Stimulated activated CD4-positive, alpha-beta T cell treated with anti-CD3 and anti-CD28 coated beads, Interleukin-15, amount 100 ng/mL, for 48 hours (primary cell): ENCODE measurements at places on chromosomes 1 and 21.

DNA sequence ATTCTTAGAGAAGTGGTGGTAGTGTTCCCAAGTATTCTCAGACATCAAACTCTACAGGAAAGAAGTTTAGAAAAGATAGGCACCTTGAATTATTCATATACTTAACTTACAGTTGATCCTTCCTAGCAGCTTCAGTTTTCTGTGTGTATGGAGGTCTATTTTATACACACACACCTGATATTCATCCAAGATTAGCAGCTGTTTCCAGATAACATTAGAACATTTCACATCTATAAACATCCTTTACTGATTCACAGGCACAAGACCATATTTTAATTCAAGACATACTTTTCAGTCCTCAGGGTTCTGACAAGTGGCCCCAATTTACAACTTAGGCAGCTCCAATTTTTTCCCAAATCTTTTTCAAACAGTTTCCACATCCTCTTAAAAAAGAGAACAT lies 287.8 kb upstream of the USP25 start:
- DNase-seq: no peak

- DNase-seq: no peak
Measured at GRCh38 chr1:196142111-196142640, 466.1 kb downstream of the KCNT2 start.

GRCh38 chr1:156884560-156885184 lies 8.8 kb upstream of the PEAR1 start:
- no peak for DNase-seq

GRCh38 chr1:115063228-115063901 lies 25.9 kb downstream of the TSPAN2 start:
- DNase-seq: no peak

DNA sequence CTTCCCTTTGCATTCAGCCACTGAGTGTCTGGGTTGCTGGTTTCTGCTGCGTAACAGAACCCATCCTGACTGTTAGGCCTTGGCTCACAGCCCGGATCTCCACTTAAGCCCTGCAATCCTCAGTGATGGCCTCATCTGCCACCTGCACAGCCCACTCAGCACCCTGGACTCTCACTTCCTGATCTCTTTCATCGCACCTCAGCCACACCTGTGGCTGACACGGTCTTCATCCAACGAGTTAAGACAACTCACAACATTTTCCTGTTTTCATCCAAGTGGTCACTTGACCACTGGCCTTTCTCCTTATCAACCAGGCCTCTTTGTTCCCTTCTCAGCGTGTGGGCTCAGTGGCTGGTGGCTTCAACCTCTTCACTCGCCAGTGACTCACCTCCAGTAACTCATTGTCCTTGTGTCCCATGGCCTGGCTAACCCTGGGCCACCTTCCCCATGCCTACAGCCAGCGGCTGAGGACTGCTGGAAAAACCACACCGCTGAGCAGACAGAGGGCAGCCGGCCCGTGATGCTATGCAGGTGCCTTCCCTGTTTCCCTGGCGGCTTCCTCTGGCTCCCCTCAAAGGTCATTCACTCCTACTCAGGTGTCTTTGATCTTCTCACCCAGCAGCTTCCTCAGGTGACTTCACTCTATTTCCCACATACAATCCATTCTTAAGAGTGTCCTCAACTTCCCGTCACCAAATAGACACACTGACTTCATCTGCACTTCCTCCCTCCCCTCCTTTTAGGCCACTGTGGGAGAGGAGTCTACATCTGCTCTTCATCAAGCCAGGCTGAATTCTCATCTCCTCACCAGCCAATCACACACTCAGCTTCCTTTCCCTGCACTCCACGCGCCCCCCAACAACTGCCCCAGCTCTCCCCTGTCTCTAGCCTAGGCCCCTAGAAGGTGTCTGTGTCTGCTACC lies 19.9 kb upstream of the EDN2 start:
- DNase-seq: no peak

- no peak for DNase-seq
Measured at GRCh38 chr1:181603735-181604410, 120.6 kb downstream of the CACNA1E start.

DNA sequence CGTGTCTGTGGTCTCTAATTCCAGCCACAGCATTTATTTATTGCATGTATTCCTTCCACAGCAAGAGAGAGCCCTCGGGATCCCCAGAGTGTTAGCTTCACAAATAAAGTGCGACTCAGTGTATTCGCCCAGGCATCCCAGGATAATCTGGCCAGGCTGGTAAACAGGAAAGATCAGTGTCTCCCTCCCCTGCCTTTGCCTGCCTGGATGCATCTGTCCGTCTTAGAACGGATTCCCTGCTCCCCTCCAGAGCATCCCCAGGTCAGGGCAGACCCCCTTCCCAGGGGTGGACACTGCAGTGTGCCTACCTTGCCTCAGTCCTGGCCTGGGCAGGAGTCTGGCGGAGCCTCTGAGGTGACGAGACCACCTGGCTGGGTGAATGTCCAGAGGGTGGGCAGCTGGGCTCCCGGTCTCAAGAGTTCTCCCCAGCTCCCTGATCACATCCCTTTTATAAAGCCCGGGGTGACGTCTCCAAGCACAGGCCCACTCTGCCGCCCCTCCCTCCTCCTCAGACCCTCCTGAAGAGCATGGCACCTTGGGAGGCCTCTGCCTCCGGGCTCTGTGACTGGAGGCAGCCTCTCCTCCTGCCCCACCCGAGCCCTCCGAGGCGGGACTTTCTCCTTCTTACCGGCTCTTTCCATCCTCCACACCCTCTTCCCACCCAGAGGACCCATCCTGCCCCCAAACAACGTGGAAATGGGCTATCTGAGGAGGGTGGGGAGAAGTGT lies at the start of gene KISS1:
Gene KISS1, minus strand, starts transcription at position 424 of the 728 bp plus-strand sequence. CDS start 3,615 bp downstream, outside the sequence.
- no peak for DNase-seq

GRCh38 chr1:206569556-206569955 lies 42.7 kb downstream of the EIF2D start:
- DNase-seq: no peak

GRCh38 chr1:110480356-110481096 lies 29.6 kb downstream of the PROK1 start:
- no peak for DNase-seq

DNA sequence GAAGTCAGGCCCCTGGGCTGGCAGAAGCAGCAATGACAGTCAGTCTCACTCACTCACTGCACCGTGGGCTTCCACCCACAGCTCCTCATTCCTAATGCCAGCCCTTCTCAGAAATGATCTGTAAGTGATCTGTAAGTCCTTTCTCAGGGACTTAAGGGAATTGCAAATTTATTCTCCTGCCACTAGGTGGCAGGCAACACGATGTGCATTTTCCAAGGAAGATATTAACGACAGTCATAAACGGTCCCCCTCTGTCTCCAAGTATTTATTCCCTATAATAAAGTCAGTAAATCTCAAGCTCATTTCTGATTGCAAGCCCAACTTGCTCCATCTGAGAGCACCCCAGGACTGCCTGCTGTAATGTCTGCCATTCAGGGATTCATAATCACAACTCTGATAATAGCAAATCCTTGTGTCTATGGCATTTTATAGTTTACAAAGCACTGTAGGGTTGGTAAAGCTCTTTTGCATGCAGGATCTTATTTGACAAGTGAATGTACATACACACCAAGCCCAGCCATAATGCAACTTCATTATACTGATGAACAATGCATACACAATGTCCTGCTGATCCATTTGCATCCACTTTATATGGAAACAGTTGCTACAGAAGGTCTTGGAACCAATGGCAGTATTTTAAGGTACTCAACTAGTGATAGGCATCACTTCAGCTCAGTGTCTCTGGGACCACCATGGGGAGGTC lies 380.5 kb upstream of the CAMK1G start:
- DNase-seq: no peak

GRCh38 chr1:116377541-116378529 lies 4.8 kb downstream of the ATP1A1 start:
- no peak for DNase-seq

GRCh38 chr1:170929835-170930554 lies 5.3 kb upstream of the MROH9 start:
- DNase-seq: no peak

DNA sequence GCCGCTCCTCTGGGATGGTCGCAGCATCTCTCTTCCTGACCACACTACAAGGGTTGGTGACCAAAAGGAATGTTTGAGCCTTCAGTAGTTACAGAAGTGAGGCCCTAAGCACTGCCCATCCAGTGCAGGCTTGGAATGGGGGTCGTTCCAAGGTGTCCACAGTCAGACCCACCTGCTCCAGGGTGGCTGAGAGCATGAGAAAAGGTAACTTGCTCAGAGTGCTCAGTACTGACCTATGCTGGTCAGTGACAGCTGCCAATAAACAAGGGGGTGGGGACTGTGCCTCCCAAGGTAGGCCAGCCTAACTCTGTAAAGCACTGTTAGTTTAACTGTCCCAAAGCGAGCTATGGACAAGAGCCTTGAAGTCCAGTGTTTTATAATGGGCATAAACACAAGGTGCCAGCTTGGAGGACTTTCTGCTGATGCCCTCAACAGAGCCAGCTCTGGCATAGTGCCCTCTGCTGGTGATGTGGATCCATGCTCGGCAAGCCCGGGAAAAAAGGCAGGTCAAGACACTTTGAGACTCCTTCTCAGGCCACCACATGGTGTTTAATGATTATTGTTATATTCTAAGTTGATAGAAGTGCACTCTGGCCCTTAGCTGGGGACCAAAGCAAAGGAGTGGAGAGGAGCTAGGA lies 78.1 kb upstream of the DNAH14 start:
- peak; percentile 39 for DNase-seq

- DNase-seq: no peak
Measured at GRCh38 chr1:161171696-161172095, 5.5 kb downstream of the PPOX start.

DNA sequence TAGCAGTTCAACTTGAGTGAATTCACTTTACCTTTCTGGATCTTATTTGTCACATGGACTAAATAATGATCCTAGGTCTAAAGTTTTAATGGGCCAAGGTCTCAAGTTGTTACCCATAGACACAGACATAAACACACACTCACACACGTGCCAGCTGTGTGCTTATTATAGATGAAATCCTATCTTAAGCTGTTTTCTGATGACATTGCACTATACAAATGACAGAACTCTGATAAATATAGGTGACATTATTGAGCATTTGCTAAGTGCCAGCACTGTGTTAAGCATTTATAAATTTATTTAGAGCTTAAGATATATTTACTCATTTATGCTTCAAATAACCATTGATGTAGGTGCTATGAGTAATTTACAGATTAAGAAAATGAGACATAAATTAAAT lies 474.4 kb upstream of the NR5A2 start:
- DNase-seq: no peak

GRCh38 chr1:9845914-9846313 lies 22.1 kb upstream of the CLSTN1 start:
- no peak for DNase-seq

GRCh38 chr1:206737729-206738201 lies 32.8 kb upstream of the IL19 start:
- no peak for DNase-seq

DNA sequence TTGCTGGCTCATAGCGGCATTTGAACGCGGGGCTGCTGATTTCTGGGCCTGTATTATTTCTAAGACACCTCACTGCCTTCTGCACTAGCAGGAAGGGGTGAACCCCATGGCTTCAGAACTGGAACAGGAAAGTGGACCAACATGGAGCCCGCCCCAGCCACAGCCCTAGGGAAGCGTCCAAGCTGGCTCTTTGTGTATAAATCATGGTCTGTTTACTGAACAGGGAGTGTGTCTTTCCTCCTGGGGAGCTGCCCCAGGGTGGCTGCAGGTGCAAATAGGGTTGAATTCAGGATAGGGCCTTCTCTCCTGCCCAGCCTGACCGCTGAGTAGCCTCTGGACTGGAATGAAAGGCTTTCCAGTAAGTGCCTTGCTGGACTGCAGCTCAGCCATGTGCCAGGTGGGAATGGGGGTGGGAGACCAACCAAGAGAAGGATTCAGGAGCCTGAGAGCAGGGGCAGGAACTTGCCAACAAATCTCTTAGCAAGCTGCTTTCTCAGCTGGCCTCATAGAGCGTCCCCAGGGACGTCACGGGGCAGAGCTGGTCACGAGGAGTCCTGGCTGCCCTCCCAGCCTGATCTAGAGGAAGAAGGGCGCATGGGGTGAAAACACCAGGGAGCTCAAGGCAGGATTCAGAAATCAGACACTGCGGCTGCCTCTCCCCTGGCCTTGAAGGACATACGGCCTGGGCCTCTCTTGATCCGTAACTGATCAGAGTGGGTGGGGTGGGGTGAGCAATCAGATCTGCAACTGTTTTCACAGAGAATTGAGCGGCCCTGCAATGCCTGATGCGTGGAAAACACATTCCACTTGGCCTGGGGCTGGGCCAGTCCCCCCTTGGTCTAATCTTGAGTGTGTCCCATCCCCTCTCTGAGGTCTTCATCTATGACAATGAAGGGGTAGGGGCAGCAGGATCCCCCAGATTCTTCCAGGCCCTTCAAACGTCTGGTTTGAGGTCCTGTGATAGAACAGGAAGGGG lies 56.5 kb upstream of the SELENON start:
- DNase-seq: no peak

DNA sequence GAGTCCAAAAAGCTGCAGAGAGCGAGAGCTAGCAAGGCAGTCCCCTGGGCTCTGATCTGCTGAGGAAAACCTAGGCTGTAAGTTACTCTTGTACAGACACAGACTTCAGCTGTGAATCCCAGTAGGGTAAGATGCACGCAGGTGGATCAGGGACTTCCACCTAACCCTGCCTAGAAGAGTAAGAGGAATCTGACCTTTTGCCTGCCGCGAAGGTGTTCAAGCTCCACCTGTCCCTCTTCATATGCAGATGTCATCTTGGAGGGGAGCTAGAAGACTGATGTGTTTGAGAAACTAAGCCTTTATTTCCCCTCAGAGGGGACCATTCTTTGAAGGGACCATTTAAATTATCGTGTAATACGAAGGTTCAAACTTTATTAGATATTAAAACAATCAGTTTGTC lies 108.6 kb upstream of the USP24 start:
- no peak for DNase-seq

- no peak for DNase-seq
Measured at GRCh38 chr1:175976865-175977642, 230.0 kb downstream of the COP1 start.

DNA sequence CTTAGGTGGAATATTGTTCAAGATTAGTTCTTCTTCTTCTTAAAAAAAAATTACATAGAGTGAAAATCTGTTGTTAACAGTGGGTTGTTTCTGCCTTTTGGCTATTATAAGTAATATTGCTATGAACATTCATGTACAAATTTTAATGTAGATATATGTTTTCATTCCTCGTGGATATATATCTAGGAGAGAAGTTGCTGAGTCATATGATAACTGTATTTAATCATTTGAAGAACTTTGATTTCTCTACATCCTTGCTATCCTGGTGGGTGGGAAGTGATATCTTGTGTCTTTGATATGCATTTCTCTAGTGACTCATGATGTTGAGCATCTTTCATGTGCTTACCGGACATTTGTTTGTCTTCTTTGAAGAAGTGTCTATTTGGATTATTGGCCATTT lies 29.9 kb downstream of the MAST2 start:
- no peak for DNase-seq
